Progenitor cell of endocrine pancreas (in vitro differentiated cells): ENCODE measurements at places on chromosomes 12 and 14. TPM values are rescaled to one million over a fixed set of nuclear protein-coding genes. Genes with fewer than 3 reads are reported as not detected.

The RNASE4 gene
- total RNA-seq = 5.7 TPM in 2 replicates

The ARPC3 gene
- 181 and 184 TPM in 2 replicates for total RNA-seq

- no peak for DNase-seq
Observed at GRCh38 chr12:27549801-27550652, 26.0 kb downstream of the PPFIBP1 start.

- no peak for DNase-seq
Observed at GRCh38 chr12:10279937-10280336, 27.7 kb upstream of the KLRD1 start.

The ERBB3 gene
- 206 and 221 TPM in 2 replicates for total RNA-seq

- DNase-seq = no peak
Observed at GRCh38 chr12:1811948-1812291, 8.4 kb upstream of the LRTM2 start.

The NTN4 gene
- 7.2 and 7.4 TPM in 2 replicates for total RNA-seq

- no peak for DNase-seq
Observed at GRCh38 chr12:127262615-127263014, 1004.4 kb upstream of the TMEM132C start.

GRCh38 chr12:57733928-57734327, 4.6 kb downstream of the AGAP2 start:
- no peak for DNase-seq

- no peak for DNase-seq
Observed at GRCh38 chr12:885701-886100, 63.8 kb downstream of the RAD52 start.

DNA sequence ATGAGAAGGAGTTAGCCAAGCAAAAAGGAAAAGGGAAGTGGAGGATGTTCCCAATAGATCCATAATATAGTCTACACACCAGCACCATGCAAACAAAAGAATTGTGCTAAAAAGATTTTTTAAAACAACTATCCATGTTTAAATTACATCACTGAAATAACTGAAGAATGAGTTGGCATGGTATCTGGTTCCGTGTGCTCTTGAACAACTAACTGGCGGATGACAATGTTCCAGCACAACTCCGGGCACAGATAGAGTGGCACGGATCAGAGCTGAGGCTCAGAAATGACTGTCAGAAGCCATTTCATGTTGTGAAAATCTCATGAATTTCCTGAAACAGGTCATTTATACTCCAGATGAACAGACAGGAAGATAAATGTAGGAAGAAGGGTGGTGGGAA, 153.1 kb downstream of the HMGA2 start:
- DNase-seq = no peak

DNA sequence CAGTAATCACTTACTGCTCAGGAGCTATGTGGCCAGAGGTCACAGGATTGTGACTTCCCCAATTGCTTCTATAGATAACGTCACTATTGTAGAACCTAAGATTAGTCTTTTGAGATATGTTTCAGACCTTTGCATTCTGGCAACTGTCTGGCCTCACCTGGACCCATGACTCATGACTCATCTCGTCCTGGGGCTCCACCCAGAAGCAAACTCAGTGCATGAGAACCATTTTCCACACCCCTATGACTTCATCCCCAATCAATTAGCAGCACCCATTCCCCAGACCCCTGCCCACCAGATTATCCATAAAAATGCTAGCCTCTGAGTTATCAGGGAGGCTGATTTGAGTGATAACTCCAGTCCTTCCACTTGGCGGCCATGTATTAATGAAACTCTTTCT, 186.9 kb downstream of the EMP1 start:
- DNase-seq = peak; percentile 4

- DNase-seq = no peak
Observed at GRCh38 chr12:110047297-110047940, 903 bp downstream of the C12orf76 start.

The KRT79 gene
- not detected in 2 replicates for total RNA-seq

GRCh38 chr12:76820888-76821482, 57.1 kb downstream of the ZDHHC17 start:
- no peak for DNase-seq

The PDZRN4 gene
- 0.11 and 0.12 TPM in 2 replicates for total RNA-seq

GRCh38 chr14:59161561-59162175, 26.8 kb upstream of the DAAM1 start:
- DNase-seq = no peak

The KERA gene
- total RNA-seq = not detected in 2 replicates

- DNase-seq = no peak
Observed at GRCh38 chr12:77746096-77746495, 84.6 kb upstream of the NAV3 start.

- DNase-seq = no peak
Observed at GRCh38 chr12:39872425-39872824, 233.5 kb downstream of the SLC2A13 start.

- no peak for DNase-seq
Observed at GRCh38 chr14:91801358-91801757, 66.0 kb downstream of the TC2N start.

DNA sequence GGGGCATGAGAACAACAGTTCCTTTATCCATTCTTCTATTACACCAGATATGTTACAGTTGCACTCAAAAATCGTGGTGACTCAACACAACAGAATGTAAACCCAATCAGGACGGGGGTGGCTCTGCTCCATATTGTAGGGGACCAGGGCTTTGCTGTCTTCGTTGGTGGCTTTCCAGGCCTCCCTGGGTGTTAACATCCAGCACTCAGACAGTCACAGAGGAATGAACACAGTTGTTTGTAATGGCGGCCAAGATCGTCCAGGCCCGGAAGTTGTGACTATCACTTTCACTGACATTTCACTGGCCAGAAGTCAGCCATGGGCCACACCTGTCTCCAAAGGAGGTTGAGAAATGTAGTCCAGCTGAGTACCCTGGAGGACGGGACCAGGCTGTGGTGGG, 204.1 kb downstream of the CACNA1C start:
- DNase-seq = no peak

GRCh38 chr14:71764701-71765382, 167.4 kb upstream of the RGS6 start:
- no peak for DNase-seq

The RNF212B gene
- total RNA-seq = not detected in 2 replicates

- no peak for DNase-seq
Observed at GRCh38 chr12:53229454-53229853, 2.6 kb downstream of the RARG start.

The TOMM20L gene
- total RNA-seq = 0.55 TPM in 1 of 2 replicates, not detected in the other

GRCh38 chr14:23654231-23654630, 18.1 kb downstream of the DHRS2 start:
- DNase-seq = no peak

DNA sequence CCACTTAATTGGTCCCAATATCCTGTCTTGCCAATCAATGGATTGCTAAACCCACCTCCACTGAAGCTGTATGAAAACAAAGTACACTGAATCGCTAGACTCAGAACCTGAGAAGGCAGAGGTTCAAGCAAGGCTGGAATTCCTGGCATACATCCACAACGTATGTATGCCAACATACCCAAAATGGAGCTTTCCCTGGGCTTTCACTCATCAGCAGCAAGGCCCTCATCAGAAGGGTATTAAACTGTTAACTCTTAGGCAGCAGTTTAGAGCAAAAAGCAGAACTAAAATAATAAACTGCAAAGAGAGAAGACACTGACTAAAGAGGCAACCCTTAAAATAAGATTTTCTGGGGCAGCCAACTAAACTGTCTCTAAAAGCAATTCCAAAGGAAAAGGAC, 13.6 kb downstream of the MED13L start:
- no peak for DNase-seq

The DEGS2 gene
- total RNA-seq = 0.73 and 1.3 TPM in 2 replicates

DNA sequence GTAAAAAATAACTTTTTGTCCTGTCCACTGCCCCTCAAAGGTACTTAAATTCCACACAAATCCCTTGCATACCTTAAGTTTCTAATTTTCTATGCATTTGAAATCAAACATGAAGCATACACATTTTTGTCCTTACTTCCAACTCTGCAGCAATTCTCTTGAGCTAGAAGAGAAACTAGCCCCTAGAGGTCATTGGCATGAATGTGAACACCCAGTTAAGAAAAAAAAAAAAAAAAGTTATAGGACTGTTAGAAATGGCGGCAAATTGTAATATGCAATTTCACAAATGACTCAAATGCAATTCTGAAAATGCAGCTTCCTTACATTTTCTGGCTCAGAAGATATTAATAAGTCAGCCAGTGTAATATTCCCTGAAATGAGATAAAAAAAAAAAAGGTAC, 4.6 kb upstream of the ESR2 start:
- no peak for DNase-seq

DNA sequence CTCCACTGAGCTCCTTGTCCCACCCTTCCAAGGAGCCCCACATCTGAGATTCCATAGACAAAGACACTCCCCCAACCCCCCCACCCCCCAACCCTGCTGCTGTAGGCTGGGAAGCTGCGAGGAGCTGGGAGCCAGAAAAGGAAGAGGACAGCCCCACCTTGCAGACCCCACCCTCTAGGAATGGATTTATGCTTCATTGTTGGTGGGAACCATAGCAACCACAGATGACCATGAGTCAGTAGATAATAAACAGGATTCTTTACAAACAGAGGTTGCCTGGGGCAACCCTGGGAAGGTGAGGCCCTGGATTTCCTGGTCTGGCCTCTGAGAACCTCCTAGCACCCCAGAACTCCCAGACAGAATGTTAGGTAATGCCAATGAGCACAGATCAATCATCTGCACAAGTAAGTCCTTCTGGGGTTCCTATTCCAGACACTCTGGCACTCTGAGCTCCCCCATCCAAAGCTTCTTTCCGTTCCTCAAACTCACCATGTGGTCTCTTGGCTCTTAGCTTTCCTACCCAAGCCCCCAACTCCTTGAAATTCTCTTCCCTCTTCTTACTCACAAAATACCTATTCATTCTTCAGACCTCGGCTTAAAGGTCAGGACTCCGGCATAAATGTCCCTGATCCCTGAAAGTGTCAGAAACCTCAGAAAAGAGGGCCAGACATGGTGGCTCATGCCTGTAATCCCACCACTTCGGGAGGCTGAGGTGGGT, 15.2 kb upstream of the PLEKHG6 start:
- no peak for DNase-seq
